Hematopoietic multipotent progenitor cell treated with erythropoietin and hydrocortisone succinate and interleukin-3 and kit ligand, for 17 days (in vitro differentiated cells): ENCODE measurements at places on chromosomes 7 and 10.

- no peak for DNase-seq
Observed at GRCh38 chr10:111281516-111281915, 204.7 kb downstream of the ADRA2A start.

GRCh38 chr7:101898106-101898505 is 80.7 kb downstream of the CUX1 start:
- DNase-seq = no peak

DNA sequence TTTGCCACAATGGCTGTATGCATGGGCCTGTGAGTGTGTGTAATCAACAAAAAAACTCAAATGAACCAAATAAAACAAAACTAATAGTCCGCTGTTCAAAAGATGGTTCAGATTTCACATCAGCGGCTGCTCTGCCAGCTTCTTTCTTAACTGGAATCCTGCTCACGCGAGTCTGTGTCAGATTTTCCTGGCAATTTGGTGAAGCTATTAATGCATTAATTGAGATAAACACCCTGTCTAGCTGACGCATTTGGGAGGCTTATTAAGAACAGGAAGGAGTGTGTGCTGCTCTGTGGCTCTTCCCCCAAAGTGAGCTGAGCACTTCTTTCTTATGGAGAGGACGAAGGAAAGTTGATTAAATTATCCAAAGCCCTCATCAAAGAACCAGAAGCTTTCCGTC is 336.6 kb upstream of the MKI67 start:
- DNase-seq = no peak

DNA sequence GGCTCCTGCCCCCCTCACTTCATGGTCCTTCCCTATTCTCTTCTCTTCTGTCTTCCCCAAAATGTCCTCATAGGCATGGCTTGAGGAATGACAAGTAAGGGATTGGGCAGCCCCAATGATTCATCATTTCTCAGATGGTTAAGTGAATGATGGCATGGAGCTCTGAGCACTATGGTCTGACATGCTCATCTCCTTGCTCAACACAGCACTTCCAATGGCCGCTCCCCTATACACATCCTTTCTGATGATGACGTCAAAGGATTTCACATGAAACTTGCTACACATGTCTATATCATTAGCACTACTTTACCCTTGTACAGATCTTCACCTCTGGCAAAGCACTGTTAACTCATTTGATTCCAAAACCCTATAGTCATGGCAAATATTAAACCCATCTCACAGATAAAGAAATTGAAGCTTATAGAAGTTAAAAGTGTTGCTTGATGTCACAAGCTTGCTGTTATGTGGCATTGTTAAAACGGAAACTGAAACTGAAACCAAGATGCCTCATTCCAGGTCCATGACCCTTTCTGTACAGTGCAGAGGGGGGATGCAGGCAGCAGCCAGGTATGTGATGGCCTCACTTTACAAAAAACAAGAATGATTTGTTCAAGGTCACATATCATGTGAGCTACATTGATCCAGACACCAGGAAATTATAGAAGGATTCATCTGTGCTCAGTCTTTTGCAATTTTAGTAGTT is 90.0 kb upstream of the PLXNA4 start:
- DNase-seq = no peak

GRCh38 chr7:135508883-135509588 is 866 bp downstream of the CNOT4 start:
- DNase-seq = peak; percentile 71

- no peak for DNase-seq
Observed at GRCh38 chr7:18087026-18087686, 59.5 kb upstream of the PRPS1L1 start.

DNA sequence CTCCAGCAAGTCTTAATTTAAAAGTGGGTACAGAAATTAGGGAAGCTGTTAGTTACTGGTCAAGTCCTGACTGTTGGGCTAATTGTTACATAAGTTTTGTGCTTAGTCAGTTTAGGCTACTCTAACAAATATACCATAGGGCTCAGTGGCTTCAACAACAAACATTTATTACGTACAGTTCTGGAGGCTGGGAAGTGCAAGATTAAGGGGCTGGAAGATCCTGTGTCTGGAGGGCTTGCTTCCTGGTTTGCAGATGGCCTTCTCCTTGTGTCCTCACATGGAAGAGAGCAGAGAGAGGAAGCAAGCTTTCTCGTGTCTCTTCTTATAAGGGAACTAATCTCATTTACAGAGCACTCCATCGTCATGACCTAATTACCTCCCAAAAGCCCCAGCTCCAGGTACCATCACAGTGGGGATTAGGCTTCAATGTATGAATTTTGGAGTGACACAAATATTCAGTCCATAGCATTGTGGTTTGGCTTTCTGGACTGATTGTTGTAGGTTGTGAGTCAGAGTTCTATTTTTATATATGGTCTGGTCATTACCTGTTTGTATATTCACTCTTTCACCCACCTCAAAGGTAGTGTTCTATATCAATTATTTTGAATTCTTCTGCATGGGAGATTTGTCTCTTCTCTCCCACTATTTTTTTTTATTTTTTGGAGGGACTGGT is 17.1 kb downstream of the ST7 start:
- no peak for DNase-seq

GRCh38 chr10:6756716-6757115 is 176.6 kb upstream of the PRKCQ start:
- DNase-seq = no peak
